ENCODE measurements at places on chromosomes 7 and 10. TPM values are rescaled to one million over a fixed set of nuclear protein-coding genes. Genes with fewer than 3 reads are reported as not detected.

DNA sequence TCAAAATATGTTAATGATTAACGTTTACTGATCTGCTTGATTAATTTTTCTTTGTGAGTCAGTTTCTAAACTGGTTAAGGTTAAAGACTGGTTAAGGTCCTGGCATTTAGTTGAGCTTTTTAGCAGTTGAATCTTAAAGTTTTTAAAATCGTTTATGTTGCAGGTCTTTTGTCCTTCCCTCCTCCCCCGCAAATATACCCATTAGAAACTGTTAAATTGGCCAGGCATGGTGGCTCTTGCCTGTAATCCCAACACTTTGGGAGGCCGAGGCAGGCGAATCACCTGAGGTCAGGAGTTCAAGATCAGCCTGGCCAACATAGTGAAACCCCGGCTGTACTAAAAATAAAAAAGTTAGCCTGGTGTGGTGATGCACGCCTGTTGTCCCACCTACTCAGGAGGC lies 100.9 kb downstream of the PODXL start:
- no peak overlapping the region for H3K27ac ChIP-seq
- peaks cover 50% of the 10 kb centered on the region for H3K36me3 ChIP-seq
- no peak for DNase-seq
- no peaks in the 10 kb centered on the region for H3K27me3 ChIP-seq
- H3K4me3 ChIP-seq, result no peak overlapping the region
- H3K4me1 ChIP-seq, result no peaks in the 10 kb centered on the region

DNA sequence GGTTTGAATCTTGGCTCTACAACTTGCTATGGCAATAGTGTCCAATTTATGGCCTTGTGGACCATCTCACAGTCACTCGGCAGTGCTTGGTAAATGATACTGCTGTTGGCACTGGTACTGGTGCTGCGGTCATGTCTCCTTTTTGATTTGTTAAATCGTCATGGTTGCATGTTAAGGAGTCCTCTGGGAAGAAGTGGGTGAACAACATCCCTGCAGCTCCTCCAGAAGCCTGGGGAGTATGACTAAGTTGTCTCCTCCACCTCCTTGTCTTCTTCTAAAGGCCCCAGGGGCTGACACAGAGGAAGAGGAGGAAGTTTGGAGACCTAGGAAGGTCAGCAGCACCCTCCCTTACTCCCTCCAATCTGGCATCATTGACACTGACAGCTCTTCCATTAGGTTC lies 8.5 kb downstream of the ITPRIP start:
- peaks cover 45% of the 10 kb centered on the region for H3K4me1 ChIP-seq
- peak; percentile 50 for DNase-seq
- H3K27ac ChIP-seq, result peak overlapping the region; percentile 99

CRTAC1 gene
- total RNA-seq, result 0.11 TPM

GRCh38 chr7:119413314-119413805 lies 859.6 kb upstream of the KCND2 start:
- no peaks in the 10 kb centered on the region for H3K36me3 ChIP-seq
- no peak overlapping the region for H3K27ac ChIP-seq
- no peaks in the 10 kb centered on the region for H3K4me1 ChIP-seq

GRCh38 chr7:69403169-69403568 lies 195.1 kb upstream of the AUTS2 start:
- H3K36me3 ChIP-seq, result no peaks in the 10 kb centered on the region
- no peak overlapping the region for H3K4me3 ChIP-seq
- no peak overlapping the region for H3K27ac ChIP-seq
- H3K27me3 ChIP-seq, result no peaks in the 10 kb centered on the region
- H3K4me1 ChIP-seq, result peaks cover 8% of the 10 kb centered on the region

GRCh38 chr10:84118395-84119006 lies 20.8 kb upstream of the GHITM start:
- H3K4me3 ChIP-seq, result no peak overlapping the region
- DNase-seq, result no peak
- no peaks in the 10 kb centered on the region for H3K4me1 ChIP-seq
- H3K27me3 ChIP-seq, result no peaks in the 10 kb centered on the region

DNA sequence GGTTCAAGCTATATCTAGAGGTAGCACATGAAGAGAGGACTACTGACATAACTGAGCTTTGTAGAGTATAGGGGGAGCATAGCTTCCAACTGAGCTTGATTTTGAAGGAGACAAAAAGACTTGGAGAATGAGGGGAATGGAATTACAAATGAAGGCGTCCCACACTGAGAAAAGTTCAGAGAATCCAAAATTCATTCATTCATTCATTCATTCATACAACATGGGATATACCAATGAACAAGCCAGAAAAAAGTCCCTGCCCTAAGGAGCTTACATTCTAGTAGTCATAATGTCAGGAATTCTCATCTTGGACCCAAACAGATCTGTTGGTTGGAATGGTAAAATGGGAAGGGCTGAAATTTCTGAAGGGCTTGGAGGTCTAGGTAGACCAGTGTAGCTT lies 62.0 kb downstream of the ENTPD1 start:
- H3K36me3 ChIP-seq, result no peaks in the 10 kb centered on the region
- peak overlapping the region; percentile 61 for H3K4me3 ChIP-seq
- peaks cover 15% of the 10 kb centered on the region for H3K4me1 ChIP-seq
- no peaks in the 10 kb centered on the region for H3K27me3 ChIP-seq
- DNase-seq, result no peak

- no peak overlapping the region for H3K4me3 ChIP-seq
- H3K36me3 ChIP-seq, result no peaks in the 10 kb centered on the region
- DNase-seq, result no peak
- no peak overlapping the region for H3K27ac ChIP-seq
- H3K27me3 ChIP-seq, result no peaks in the 10 kb centered on the region
Observed at GRCh38 chr7:18521945-18522566, 26.5 kb downstream of the HDAC9 start.

GRCh38 chr10:124579011-124579399 lies 117.4 kb downstream of the LHPP start:
- no peak overlapping the region for H3K27ac ChIP-seq
- H3K27me3 ChIP-seq, result no peaks in the 10 kb centered on the region
- no peaks in the 10 kb centered on the region for H3K36me3 ChIP-seq
- H3K4me3 ChIP-seq, result no peak overlapping the region

DNA sequence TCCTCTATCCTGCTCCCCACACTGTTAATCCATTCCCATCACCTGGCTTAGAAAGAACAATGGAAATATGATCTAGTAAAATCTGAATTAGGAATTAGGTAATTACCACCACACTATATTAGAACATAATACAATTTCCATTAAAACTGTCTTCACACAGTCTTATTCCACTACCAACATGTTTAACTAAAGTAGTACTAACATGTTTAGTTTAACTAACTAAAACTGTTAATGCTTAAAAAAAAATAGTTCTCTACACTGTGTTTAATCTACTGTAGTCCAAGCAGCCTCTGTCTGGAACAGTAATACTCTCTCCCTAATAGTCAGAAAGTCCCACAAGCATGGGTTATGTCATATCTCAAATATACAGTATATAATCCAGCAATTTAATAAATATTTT lies 150.8 kb downstream of the SGMS1 start:
- no peak overlapping the region for H3K4me3 ChIP-seq
- H3K4me1 ChIP-seq, result no peaks in the 10 kb centered on the region
- H3K27ac ChIP-seq, result no peak overlapping the region
- DNase-seq, result no peak
- no peaks in the 10 kb centered on the region for H3K36me3 ChIP-seq

GRCh38 chr7:134654104-134654775 lies 7.6 kb downstream of the BPGM start:
- no peak overlapping the region for H3K4me3 ChIP-seq
- no peaks in the 10 kb centered on the region for H3K4me1 ChIP-seq

- no peaks in the 10 kb centered on the region for H3K36me3 ChIP-seq
- no peak for DNase-seq
- H3K27ac ChIP-seq, result no peak overlapping the region
- H3K27me3 ChIP-seq, result no peaks in the 10 kb centered on the region
- H3K4me3 ChIP-seq, result no peak overlapping the region
Observed at GRCh38 chr7:32673275-32673983, 178.1 kb downstream of the AVL9 start.

GRCh38 chr7:120131096-120131839 lies 141.7 kb upstream of the KCND2 start:
- no peak overlapping the region for H3K4me3 ChIP-seq
- no peak overlapping the region for H3K27ac ChIP-seq
- H3K27me3 ChIP-seq, result no peaks in the 10 kb centered on the region

NAT16 gene
- total RNA-seq, result not detected

- H3K27me3 ChIP-seq, result no peaks in the 10 kb centered on the region
- no peak overlapping the region for H3K27ac ChIP-seq
- no peak for DNase-seq
- peaks cover 3% of the 10 kb centered on the region for H3K4me1 ChIP-seq
Observed at GRCh38 chr7:96088579-96088978, 233.3 kb downstream of the SLC25A13 start.

TES gene
- 31.0 TPM for total RNA-seq

DNA sequence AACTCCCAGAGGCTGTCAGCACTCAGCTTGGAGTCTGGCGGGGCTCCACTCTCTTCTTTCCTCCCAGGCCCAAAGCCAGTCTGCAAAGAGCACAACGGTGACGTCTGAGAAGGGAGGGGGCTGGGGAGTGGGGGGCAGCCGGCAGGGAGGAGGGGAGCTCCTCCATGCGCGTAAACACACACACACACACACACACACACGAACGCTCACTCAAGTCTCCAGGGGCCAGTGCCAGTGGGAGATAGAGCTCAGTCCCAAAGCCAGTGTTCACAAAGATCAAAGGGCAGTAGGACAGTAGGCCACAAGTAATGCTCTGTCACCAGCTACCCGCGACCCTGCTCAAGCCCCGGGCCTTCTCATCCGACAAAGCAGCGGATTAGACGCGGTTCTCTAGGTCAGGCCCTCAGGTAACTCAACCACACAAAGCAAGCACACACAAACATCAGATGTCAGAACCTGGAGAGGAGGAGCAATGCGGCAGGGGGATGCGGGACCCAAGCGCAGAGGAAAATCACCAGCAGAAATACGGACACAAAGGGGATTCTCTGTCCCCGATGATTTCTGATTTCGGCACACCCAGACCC lies 19.9 kb downstream of the TCAF1 start:
- DNase-seq, result peak; percentile 87
- H3K36me3 ChIP-seq, result peaks cover 4% of the 10 kb centered on the region
- peaks cover 6% of the 10 kb centered on the region for H3K4me1 ChIP-seq
- H3K4me3 ChIP-seq, result peak overlapping the region; percentile 83
- H3K27me3 ChIP-seq, result no peaks in the 10 kb centered on the region

RBP3 gene
- not detected for total RNA-seq

C10orf62 gene
- not detected for total RNA-seq

FRAT1 gene
- total RNA-seq, result 7.3 TPM

GRCh38 chr7:45258533-45259226 lies 101.1 kb downstream of the RAMP3 start:
- no peaks in the 10 kb centered on the region for H3K36me3 ChIP-seq
- DNase-seq, result no peak
- H3K27me3 ChIP-seq, result peaks cover 11% of the 10 kb centered on the region
- H3K4me3 ChIP-seq, result no peak overlapping the region

GRCh38 chr10:131803860-131804425 lies 96.9 kb upstream of the PPP2R2D start:
- H3K4me3 ChIP-seq, result no peak overlapping the region
- DNase-seq, result peak; percentile 32
- H3K27ac ChIP-seq, result no peak overlapping the region

ADAM8 gene
- total RNA-seq, result 3.3 TPM

- DNase-seq, result no peak
- no peaks in the 10 kb centered on the region for H3K4me1 ChIP-seq
- H3K27me3 ChIP-seq, result no peaks in the 10 kb centered on the region
- H3K4me3 ChIP-seq, result no peak overlapping the region
- no peaks in the 10 kb centered on the region for H3K36me3 ChIP-seq
Observed at GRCh38 chr7:50190776-50191175, 97.7 kb upstream of the ZPBP start.

GRCh38 chr7:20198260-20198659 lies 18.9 kb downstream of the MACC1 start:
- DNase-seq, result no peak
- H3K27ac ChIP-seq, result no peak overlapping the region
- no peaks in the 10 kb centered on the region for H3K36me3 ChIP-seq

DNA sequence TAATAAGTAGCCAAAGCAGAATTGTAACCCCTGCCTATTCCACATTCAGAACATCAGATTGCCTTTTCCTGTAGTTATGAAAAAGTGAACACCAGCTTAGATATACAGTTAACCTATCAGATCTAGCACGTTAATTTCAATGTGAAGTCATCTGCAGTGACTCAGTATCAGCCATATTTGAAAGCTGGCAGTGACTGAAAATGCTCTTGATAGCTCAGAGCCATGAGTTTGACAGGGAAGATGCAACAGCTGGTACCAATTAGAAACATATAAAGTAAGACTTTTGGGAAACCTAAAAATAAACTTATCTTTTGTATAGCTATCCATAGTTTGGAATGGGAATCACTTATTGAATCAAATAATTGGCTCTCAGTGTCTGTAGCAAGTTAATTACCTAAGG lies 284.1 kb upstream of the NPSR1 start:
- H3K27me3 ChIP-seq, result no peaks in the 10 kb centered on the region
- no peak for DNase-seq
- H3K4me1 ChIP-seq, result no peaks in the 10 kb centered on the region
- H3K4me3 ChIP-seq, result no peak overlapping the region

DNA sequence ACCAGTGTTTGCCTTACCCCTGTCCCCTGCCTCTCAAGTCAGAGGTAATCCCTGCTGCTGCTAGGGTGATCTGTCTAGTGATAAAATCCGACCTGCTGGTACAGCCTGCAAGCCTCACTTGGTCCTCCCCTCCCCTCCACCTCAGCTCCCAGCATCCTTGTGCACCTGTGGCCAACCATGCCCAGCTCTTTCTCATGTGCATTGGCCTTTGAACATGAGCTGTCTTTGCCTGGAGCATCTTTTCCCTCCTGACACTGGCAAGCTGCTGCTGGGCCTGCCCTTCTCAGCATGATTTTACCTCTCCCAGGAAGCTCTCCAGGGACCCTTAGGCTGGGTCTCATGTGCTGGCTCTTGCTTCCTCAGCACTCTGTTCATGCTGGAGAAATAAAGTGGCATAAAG lies 51.3 kb upstream of the CXCL12 start:
- peaks cover 29% of the 10 kb centered on the region for H3K27me3 ChIP-seq
- no peaks in the 10 kb centered on the region for H3K4me1 ChIP-seq
- no peak overlapping the region for H3K4me3 ChIP-seq
- no peak overlapping the region for H3K27ac ChIP-seq

SLC26A3 gene
- not detected for total RNA-seq

FASTK gene
- total RNA-seq, result 55.2 TPM

ZNF117 gene
- total RNA-seq, result 25.0 TPM

Data from endodermal cell (in vitro differentiated cells).